Type B pancreatic cell (in vitro differentiated cells): ENCODE measurements at places on chromosomes 16 and 17. TPM values are rescaled to one million over a fixed set of nuclear protein-coding genes. Genes with fewer than 3 reads are reported as not detected.

GRCh38 chr17:71438631-71439146 lies 682.1 kb upstream of the SOX9 start:
- peak overlapping the region; percentile 12 for H3K27ac ChIP-seq
- no peak overlapping the region for H3K4me3 ChIP-seq
- no peaks in the 10 kb centered on the region for H3K36me3 ChIP-seq
- peaks cover 21% of the 10 kb centered on the region for H3K27me3 ChIP-seq
- no peak for DNase-seq
- peaks cover 9% of the 10 kb centered on the region for H3K4me1 ChIP-seq

DNA sequence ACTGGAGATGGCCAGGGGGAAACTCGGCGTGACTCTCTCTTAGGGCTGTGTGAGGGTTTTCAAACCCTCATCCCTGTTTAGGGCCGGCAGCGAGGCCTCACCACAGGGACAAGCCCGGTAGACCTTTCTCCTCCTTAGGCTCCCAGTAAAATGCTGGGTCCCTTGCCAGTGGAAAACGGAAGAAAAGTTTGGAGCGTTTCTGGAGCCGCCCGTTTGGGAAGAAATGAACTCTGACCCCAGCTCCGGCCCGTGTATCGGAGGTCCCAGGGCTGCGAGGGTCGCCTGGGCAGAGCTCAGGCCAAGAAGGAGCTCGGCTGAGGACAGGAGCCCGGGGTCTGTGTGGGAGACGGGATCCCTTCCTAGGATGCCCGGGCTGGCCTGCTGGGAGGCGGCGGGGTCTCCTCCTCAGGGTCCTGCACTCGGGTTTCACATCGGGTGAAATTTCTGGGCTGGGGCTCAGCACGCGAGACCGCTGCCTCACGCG lies 23.2 kb downstream of the ZNF213 start:
- H3K36me3 ChIP-seq = no peaks in the 10 kb centered on the region
- H3K27me3 ChIP-seq = peaks cover 18% of the 10 kb centered on the region
- peak overlapping the region; percentile 96 for H3K27ac ChIP-seq
- DNase-seq = no peak
- peak overlapping the region; percentile 92 for H3K4me3 ChIP-seq

- H3K4me1 ChIP-seq = peaks cover 9% of the 10 kb centered on the region
- no peak overlapping the region for H3K4me3 ChIP-seq
- H3K27me3 ChIP-seq = no peaks in the 10 kb centered on the region
- DNase-seq = no peak
These were observed 7.1 kb upstream of the CNP start for GRCh38 chr17:41959336-41960095.

GRCh38 chr17:43611230-43611969 lies 50.3 kb downstream of the MEOX1 start:
- H3K4me3 ChIP-seq = no peak overlapping the region
- H3K36me3 ChIP-seq = no peaks in the 10 kb centered on the region
- no peak for DNase-seq
- H3K4me1 ChIP-seq = peaks cover 13% of the 10 kb centered on the region

DNA sequence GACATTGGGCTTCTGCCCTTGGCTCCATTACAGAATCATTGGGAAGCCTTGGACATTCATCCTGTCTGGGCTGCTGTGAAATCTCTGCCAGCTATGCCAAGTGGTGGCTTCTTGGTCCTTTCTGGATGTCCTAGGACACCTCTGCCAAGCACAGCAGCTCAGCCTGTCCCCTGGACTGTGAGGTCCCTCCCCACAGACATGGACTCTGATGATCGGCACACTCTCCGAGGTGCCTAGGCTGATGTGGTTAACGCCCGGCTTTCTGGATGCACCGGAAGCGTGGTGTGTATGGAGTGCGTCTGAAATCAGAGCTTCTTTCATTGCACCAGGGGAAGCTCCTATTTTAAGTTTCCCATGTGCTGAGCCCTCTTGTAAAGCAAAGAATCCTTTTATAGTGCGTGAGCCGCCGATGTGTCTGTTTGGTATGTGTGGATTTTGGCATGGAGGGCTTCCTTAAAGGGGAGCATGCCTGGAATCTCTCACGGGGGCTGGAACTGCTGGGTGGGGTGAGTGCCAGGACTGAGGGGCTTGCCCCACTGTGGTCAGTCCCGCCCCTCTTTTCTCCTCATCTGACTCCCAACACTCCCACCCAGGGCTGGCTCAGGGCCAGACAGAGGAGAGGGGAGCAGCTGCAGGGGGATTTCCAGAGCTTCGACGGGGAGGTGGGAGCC lies 7.0 kb upstream of the ARHGAP23 start:
- no peak for DNase-seq
- H3K27ac ChIP-seq = no peak overlapping the region
- peaks cover 48% of the 10 kb centered on the region for H3K27me3 ChIP-seq
- peaks cover 23% of the 10 kb centered on the region for H3K4me1 ChIP-seq
- H3K4me3 ChIP-seq = peak overlapping the region; percentile 68
- H3K36me3 ChIP-seq = no peaks in the 10 kb centered on the region

DNA sequence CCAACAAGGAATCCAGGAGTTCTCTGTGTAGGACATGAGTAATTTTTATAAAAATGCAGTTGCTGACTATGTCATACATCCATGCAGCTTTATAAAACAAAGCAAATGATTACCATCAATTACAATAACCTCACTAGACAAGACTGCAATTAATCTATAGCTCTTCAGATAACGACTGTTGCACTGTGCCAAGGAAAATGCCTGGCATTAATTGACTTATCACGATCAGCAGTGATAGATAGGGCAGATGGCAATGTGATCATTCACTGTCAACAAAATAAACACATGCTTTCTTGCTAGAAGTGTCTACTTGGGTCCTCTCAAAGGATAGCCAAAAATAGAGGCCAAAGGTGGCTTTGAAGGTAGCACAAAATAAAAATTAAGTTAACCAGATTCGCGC lies 415.0 kb downstream of the CA10 start:
- H3K27me3 ChIP-seq = no peaks in the 10 kb centered on the region
- H3K4me1 ChIP-seq = peaks cover 35% of the 10 kb centered on the region
- no peak for DNase-seq
- no peak overlapping the region for H3K27ac ChIP-seq
- H3K4me3 ChIP-seq = no peak overlapping the region

DNA sequence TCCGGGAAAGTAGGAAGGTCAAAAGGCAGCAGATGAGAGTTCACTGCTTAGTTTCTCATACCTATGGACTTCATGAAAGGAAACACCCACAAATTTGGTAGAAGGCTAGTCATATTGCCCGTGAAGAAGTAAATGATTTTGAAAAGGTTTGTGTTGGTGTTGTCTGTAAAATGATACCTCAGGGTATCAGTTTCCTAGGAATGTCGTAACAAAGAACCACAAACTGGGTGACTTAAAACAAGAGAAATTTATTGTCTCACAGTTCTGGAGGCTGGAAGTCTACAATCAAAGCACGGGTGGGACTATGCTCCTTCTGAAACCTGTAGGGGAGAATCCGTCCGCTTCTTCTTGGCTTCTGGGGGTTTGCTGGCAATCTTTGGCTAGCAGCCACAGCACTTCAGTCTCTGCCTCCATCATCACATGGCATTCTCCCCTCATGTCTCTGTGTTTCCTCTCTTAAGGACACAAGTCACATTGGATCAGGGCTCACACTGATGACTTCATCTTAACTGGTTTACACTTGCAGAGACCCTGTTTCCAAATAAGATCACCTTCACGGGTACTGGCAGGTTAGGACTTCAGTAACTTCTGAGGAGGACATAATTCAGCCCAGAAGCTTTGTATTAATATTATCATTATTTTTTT lies 2.0 kb upstream of the NAE1 start:
- no peak for DNase-seq
- peaks cover 2% of the 10 kb centered on the region for H3K36me3 ChIP-seq
- peaks cover 25% of the 10 kb centered on the region for H3K27me3 ChIP-seq
- H3K4me3 ChIP-seq = peak overlapping the region; percentile 35

GRCh38 chr17:75404731-75405364 lies 630 bp downstream of the GRB2 start:
- peak overlapping the region; percentile 93 for H3K27ac ChIP-seq
- peaks cover 22% of the 10 kb centered on the region for H3K4me1 ChIP-seq

DNA sequence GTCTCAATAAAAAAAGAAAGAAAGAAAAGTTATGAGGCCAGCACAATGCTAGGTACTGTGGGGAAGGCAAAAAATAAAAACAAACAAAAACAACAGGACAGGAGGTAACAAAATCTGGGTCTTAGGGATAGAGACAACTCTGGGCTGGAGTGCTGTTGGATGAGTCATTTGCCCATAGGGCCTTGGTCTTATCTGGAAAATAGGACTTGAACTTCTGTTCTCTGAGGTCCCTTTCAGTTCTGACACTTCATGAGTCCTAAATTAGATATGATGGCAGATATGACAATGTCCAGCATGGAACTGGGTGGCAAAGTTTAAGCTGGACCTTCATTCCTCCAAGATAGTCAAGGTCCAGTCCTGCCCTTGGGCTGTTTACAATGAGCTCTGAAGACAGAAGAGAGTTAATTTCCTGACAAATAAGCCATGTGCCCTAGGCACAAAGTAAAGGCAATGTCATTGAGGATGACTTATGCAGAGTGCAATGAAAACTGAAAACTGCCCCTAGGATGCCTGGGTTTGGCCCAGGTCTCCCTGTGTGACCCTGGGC lies 8.9 kb upstream of the HDAC5 start:
- peaks cover 12% of the 10 kb centered on the region for H3K4me1 ChIP-seq
- no peaks in the 10 kb centered on the region for H3K36me3 ChIP-seq
- H3K4me3 ChIP-seq = no peak overlapping the region
- DNase-seq = no peak

- DNase-seq = no peak
- no peaks in the 10 kb centered on the region for H3K27me3 ChIP-seq
- no peak overlapping the region for H3K27ac ChIP-seq
- H3K36me3 ChIP-seq = peaks cover 13% of the 10 kb centered on the region
These were observed 158.8 kb downstream of the AATF start for GRCh38 chr17:37107406-37108083.

DNA sequence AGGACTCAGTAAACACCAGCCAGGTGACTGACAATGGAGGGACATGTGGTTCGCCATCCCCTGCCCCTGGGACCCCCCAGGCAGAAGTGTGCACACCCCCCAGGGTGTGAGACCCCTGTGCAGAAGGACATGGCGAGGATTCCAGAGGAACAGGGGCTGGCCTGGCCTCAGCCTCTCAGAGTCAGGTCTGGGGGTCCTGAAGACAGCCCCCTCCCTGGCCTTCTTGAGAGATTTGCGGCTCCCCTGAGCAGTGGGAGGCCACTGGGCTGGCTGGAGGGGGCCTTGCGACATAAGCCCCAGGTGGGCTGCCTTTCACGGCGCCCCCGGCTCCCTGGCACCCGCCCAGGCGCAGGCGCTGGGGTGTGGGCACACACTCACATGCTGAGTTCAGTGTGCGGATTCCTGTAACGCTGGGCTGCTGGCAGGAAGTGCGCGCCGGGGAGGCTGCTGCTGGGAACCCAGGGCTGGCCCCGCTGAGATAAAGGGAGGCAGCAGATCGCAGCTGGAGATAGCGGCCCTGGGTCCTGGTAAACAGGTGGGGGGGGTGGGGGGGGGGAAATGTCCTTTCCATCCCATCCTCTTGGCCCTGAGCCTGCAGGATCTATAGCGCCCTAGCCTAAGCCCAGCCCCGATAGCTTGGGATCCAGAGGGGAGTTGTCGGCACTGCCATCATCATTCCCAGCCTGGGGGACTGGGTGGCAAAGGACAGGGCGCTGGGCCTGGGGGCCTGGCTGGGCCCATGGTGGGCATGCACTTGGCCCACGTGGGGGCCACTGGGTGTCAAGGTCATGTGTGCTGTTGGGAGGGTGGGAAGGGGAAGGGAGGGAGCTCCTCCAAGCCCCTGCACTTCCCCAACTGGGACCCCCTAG lies 27.1 kb downstream of the TMEM235 start:
- DNase-seq = peak; percentile 67
- no peaks in the 10 kb centered on the region for H3K27me3 ChIP-seq
- H3K4me3 ChIP-seq = peak overlapping the region; percentile 78
- peaks cover 18% of the 10 kb centered on the region for H3K4me1 ChIP-seq

- H3K36me3 ChIP-seq = peaks cover 4% of the 10 kb centered on the region
- peaks cover 4% of the 10 kb centered on the region for H3K4me1 ChIP-seq
- H3K4me3 ChIP-seq = peak within 1 kb of the TSS; percentile 88
- no peak for DNase-seq
- peak within 1 kb of the TSS; percentile 80 for H3K27ac ChIP-seq
These were observed at the start of gene TNK1 for GRCh38 chr17:7380855-7381683. Gene TNK1, plus strand, starts transcription at chr17:7381089. Its CDS starts 1,838 bp downstream, at chr17:7382927.

DNA sequence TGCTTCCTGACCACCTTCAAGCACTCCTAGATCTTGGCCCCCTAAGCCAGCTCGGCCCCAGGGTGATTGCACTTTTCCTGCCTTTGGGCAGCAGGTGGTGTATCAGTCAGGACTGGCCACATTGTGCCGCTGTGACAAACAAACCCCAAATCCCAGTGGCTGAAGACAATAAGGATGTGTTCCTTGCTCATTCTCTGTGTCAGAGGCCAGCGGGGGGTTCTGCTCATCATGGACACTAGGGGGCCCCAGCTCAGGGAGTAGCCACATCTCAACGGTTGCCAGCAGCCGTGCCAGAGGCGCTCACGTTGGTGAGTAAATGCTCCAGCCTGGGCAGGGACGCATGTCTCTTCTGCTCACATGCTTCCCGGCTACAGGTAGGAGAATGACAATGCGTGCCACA lies 60.4 kb downstream of the ZDHHC7 start:
- no peak overlapping the region for H3K4me3 ChIP-seq
- H3K27me3 ChIP-seq = no peaks in the 10 kb centered on the region
- H3K27ac ChIP-seq = no peak overlapping the region
- no peaks in the 10 kb centered on the region for H3K36me3 ChIP-seq

DNA sequence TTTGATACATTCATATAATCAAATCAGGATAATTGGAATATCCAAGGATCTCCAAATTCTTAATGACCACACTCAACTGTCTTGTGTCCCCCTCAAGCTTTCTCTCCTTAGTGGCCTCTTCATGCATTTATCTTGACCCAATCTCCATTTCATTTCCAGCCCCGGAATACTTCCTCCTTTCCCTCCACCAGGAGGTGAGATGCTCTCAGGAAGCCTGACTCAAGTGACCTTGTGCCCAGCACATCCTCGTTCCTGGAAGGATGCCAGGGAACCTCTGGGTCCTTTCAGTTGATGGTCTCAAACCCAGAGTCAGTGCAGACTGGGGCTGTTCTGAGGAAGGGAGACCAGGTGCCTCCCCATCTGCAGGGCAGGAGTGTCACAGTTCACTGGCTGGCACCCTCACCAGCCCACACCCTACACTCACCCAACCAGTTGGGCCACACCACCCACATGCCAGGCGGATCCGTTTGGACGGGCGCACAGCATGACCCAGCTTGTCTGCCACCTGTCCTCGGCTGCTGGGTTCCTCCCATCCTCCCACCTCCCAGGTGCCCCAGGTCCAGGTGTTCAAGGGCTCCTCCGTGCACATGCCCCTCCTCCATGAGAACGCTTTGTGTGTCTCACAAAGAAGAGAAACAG lies 14.0 kb upstream of the EMP2 start:
- no peaks in the 10 kb centered on the region for H3K36me3 ChIP-seq
- H3K4me3 ChIP-seq = no peak overlapping the region
- no peak overlapping the region for H3K27ac ChIP-seq
- H3K27me3 ChIP-seq = no peaks in the 10 kb centered on the region

GRCh38 chr17:51322390-51323029 lies 62.2 kb downstream of the UTP18 start:
- H3K4me1 ChIP-seq = peaks cover 4% of the 10 kb centered on the region
- no peaks in the 10 kb centered on the region for H3K27me3 ChIP-seq
- no peak overlapping the region for H3K4me3 ChIP-seq
- H3K36me3 ChIP-seq = no peaks in the 10 kb centered on the region
- no peak overlapping the region for H3K27ac ChIP-seq

Gene C17orf100
- 3.9 and 4.3 TPM in 2 replicates for total RNA-seq

Gene G6PC1
- 1.5 and 2.9 TPM in 2 replicates for total RNA-seq

Gene PRRT2
- 1.4 and 15.1 TPM in 2 replicates for total RNA-seq

Gene PRSS36
- 1.8 and 2.0 TPM in 2 replicates for total RNA-seq

Gene YPEL2
- total RNA-seq = 11.0 and 14.7 TPM in 2 replicates

Gene RNF213
- 47.3 and 57.0 TPM in 2 replicates for total RNA-seq

Gene PRSS53
- 3.5 and 5.1 TPM in 2 replicates for total RNA-seq

Gene GNG13
- not detected in 2 replicates for total RNA-seq

Gene ITGB4
- total RNA-seq = 26.4 and 57.8 TPM in 2 replicates
